ENCODE measurements at places on chromosomes 13 and 19.

DNA sequence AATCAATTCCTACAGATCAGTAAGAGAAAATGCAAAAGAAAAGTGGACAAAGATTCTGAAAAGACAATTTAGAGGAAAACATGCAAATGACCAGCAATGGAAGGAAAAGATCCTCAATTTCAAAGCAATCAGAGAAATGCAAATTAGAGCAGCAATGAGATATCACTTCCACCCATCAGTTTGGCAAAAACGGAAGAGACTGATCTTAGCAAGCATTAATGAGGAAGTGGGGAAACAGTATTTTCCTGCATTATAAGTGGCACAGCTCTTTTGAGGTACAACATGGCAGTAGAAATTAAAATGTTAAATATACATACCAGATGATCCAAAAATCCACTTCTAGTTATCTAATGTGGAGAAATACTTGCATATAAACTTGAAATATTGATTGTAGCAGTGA lies 69.1 kb upstream of the SLC7A1 start:
- no peak for DNase-seq

- DNase-seq = no peak
These were observed 19.9 kb downstream of the ACER1 start for GRCh38 chr19:6313398-6313969.

GRCh38 chr13:77291774-77292173 lies 35.1 kb downstream of the MYCBP2 start:
- DNase-seq = no peak

- no peak for DNase-seq
These were observed 344 bp downstream of the NHLRC3 start for GRCh38 chr13:39038569-39039030.

- DNase-seq = peak; percentile 78
These were observed 8.9 kb upstream of the TPM4 start for GRCh38 chr19:16067205-16067938.

DNA sequence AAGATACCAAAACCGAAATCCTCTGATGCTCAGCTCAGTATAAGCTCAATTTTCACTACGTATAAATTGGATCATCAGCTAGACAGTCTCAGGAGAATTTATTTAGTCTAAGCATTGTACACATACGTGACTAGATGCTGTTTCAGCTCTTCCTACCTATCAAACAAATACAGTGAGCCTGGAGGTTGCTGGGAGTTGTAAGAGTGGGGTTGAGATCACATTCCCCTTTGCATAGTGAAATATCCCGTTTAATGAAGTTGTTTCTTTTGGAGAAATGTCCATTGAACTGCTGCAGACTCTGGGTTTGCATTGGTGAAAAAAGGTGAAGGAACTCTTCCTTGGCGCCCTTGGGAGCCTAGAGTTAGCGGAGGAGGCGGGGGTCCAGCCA lies 68.9 kb upstream of the GJB6 start:
- DNase-seq = no peak

DNA sequence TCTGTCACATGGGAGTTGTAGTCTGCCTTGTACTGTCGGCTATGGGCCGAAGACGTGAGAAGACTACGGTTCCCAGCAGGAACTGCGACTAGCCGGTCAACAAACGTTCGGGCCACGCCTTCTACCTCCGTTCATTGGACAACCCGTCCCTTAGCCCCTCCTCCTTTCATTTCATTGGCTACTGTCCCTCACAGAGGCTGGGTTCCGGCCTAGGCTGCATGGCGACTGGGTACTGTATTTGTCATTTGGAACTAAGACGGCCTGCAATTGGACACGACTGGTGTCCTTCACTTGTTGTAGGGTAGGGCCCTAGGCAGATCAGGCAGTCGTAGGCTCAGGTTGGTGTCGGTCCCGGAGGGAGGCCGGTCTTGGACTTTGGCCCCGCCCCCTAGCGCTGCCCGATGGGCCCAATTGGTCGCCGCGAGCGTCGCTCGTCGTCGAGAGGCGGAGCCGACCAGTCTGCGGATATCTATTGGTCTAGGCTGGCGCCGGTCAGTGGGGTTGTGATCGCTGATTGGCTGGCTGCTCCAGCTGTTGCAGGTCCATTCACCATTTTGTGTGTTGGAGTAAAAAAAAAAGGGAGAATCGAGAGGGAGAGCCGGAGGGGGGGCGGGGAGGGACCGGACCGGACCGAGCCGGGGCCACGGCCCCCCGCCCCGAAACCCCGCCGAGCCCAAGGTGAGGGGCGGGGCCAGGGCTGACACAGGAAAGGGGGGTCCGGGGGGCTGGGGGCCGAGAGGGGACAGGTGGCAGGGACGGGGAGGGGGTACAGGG lies at the start of gene CIC:
Gene CIC, plus strand, starts transcription at position 549 of the 774 bp plus-strand sequence. CDS start 2,532 bp downstream, outside the sequence.
- DNase-seq = peak; percentile 100

DNA sequence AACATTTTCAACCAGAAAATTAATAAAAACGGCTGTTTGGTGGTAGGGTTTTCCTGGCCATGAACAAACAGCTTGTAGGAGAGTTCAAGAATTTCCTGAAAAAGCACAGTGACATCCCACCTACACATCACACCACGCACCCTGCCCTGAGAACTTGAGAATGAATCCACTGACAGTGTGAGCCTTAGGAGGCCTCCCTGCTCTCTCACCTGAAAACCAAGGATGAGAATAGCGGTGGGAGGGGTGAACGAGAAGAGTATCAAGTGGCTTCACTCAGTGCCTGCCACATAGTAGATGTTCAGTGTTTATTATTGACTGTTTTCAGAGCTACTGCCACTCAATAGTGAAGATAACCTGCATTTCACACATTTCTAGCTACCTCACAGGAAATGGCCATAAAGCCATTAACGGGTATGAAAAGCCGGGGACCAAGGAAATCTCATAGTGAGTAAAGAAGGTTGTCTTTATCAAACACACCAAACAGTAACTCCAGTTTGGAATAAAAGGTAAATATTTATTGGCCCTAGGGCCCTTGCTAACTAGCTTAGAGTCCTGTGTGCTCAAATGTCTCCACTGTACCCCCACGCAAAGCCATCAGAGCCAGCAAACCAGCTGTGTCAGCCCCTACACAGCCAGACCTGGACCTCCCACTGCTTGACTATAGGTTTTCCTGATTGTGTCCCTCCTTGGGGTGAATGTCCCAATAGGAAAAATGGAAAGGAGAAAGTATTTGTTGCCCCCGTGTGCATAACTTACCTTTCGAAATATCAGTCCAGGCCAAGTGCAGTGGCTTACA lies 40.6 kb downstream of the TPT1 start:
- no peak for DNase-seq

GRCh38 chr19:50020481-50020880 lies 4.7 kb downstream of the VRK3 start:
- DNase-seq = no peak

- peak; percentile 32 for DNase-seq
These were observed 279.8 kb downstream of the DNAJC15 start for GRCh38 chr13:43303033-43303729.

GRCh38 chr19:51256155-51256625 lies 5.3 kb downstream of the SIGLECL1 start:
- no peak for DNase-seq

DNA sequence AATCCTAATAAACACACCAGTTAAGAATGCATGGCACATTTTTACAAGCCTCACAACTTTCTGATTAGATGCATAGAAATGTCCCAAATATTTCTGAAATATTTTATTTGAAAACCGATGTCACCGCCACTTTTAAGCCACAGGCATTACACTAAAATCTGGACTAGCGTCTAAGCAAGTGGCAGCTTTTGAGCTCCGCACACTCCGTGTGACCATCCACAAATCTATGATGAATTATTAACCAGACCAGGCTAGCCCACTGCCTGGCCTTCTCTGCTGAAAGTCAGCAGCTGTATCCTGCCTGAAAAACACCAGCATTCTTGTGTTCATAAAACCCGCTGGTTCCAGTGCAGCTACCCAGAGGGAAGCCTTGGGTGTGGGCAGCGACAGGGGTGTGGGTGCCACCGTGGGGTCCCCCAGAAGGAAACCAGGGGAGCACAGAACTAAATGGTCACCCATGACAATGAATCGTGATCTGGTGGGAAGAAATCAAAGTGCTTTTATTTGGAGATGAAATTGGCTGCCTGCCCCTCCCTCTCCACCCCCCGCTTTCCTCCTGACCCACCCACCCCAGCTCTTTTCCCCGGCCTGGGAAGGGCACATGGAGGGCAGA lies 13.8 kb downstream of the RASA3 start:
- DNase-seq = no peak

- DNase-seq = peak; percentile 9
These were observed 36.8 kb upstream of the C1QTNF9 start for GRCh38 chr13:24272452-24273161.

DNA sequence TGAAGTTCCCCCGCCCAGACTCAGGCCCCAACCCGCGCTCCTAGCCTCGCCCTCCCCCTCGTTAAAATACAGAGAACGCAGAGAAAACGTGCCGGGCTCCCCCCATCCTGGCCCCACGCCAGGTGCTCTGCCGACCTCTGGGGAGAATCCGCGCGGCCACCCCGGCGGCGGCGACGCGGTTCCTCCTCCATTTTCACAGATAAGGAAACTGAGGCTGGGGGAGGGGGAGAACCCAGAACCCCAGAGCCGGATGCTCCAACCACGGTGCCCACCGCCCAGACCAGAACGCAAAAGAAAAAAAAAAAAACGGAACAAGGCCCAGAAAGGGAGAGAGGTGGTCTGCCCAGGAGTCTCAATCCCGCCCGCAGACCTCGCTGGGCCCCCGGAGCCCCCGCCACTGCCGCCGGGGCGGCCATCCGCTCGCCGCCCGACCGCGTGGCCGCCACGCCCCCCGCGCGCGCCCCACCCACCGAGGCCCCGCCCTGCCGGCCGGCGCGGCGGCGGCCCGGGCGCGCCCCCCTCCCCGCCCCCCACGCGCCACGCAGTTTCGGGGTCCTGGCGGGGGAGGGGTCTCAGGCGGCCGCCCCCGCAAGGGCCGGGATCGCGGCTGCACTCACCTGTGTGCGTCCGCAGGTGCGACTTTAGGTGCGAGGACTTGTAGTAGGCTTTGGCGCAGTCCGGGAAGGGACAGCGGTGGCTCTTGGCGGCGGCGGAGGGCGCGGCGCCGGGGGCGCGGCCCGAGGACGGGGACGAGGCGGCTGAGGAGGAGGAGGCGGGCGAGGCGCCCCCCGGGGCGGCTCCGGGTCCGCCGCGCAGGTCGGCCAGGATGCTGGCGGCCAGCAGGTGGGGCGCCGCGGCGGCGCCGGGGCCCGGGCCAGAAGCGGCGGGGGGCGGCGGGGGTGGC lies 703 bp downstream of the KLF16 start:
- no peak for DNase-seq

DNA sequence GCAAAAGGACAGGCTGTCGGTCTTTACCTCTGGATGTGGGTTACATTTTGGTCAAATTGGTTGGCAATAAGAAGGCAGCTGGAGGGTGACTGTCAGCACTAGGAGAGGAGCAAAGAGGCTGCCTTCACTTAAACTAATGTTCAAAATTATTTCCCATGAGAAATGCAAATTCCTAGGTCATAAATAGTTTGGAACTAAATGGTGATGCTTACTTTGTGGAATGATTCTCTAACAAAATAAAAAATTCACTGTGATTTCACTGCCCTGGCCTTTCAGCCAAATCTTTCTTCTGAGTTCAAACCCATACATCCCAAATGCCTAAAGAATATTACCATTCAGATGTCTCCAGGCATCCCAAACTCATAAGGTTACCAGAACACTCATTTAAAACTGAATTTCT lies 25.0 kb upstream of the OXGR1 start:
- DNase-seq = no peak

- no peak for DNase-seq
These were observed at the start of gene CLEC11A for GRCh38 chr19:50723069-50723468. Gene CLEC11A, plus strand, starts transcription at chr19:50723364. Its CDS starts 162 bp downstream, at chr19:50723526.

- peak; percentile 44 for DNase-seq
These were observed 991 bp downstream of the OBI1 start for GRCh38 chr13:78657699-78658629.

DNA sequence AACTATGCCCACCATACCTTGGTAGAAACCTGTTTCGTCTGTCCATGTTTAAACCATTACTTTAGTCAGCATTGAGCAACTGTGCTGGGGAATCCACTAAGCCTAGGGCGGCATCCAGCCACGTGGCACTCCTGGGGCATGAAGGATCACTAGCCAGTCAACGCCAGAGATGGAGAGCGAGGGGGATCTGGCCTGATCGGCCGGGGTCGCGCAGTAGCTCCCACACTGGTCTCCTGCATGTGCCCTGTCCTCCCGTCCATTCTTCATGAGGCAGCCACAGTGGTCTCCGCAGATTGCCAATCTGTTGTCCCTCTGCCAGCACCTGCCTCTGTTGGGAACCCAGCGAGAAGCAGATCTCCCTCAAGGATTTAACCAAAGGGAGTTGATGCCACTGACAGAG lies 109.4 kb downstream of the DPF1 start:
- DNase-seq = no peak

GRCh38 chr13:41765020-41765419 lies 195.9 kb downstream of the VWA8 start:
- no peak for DNase-seq

DNA sequence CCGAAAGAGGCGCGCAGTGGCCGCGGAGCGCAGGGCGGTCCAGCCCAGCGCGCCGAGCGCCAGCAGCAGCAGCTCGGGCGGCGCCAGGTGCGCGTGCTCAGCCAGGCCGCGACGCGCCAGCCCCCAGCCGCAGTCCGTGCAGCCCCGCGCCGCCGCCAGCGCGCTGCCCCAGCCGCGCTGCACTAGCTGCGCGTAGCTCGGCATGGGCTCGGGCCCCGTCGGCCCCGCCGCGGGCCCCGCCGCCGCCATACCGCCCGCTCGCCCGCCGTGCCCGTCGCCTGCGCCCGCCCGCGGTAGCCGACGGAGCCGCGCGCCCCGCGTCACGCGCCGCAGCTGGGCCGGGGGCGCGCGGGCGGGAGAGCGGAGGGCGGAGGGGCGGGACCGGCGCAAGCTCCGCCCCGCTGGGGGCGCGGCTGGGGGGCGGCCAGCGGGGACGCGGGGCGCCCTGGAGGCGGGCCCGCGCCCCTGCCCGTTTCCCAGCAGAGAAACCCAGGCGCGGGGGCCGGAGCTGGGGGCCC lies at the start of gene CERS1:
Gene CERS1, minus strand, starts transcription at position 335 of the 518 bp plus-strand sequence. Its CDS starts 86 bp downstream, at position 249.
- no peak for DNase-seq

DNA sequence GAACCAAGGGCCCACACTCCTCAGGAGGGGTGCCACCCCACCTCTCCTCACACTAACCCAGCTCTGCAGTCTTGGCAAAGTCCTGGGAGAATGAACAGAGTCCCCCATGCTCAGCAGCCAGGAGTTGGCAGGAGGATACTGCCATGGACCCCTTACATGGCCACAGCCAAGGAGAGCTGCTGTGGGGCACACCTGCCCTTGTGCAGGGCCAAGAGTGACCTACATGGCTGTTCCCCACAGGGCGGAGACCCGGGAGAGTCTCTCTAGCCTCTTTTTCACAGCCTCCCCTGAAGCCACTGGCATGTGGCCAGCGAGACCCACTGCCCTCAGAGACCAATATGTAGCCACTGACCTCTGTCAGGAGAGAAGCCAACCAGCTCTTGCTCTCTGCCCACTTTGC lies 45.9 kb upstream of the VSTM2B start:
- no peak for DNase-seq

- no peak for DNase-seq
These were observed 82.3 kb upstream of the PDCD5 start for GRCh38 chr19:32498648-32499200.

GRCh38 chr13:75360170-75360569 lies 121.8 kb downstream of the TBC1D4 start:
- DNase-seq = no peak

DNA sequence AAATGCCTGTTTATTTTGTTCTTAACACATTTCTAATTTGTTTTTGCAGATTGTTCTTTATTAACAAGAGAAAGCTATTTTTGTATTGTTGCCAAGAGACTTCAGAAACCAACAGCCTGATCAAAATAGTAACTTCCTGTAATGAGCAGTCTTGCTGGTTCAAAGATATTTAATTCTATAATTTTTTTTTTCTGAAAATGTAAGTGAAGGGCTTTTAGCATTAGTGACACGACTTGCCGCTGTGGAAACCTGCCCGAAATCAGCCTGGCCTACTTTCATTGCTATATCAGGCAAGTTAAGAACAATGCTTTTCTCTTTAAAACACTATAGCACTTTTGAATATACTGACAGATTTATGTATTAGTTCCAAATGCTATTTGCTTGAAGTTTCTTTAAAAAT lies 374.3 kb downstream of the EFNB2 start:
- no peak for DNase-seq
